ENCODE measurements at places on chromosomes 7 and 10. TPM values are rescaled to one million over a fixed set of nuclear protein-coding genes. Genes with fewer than 3 reads are reported as not detected.

DNA sequence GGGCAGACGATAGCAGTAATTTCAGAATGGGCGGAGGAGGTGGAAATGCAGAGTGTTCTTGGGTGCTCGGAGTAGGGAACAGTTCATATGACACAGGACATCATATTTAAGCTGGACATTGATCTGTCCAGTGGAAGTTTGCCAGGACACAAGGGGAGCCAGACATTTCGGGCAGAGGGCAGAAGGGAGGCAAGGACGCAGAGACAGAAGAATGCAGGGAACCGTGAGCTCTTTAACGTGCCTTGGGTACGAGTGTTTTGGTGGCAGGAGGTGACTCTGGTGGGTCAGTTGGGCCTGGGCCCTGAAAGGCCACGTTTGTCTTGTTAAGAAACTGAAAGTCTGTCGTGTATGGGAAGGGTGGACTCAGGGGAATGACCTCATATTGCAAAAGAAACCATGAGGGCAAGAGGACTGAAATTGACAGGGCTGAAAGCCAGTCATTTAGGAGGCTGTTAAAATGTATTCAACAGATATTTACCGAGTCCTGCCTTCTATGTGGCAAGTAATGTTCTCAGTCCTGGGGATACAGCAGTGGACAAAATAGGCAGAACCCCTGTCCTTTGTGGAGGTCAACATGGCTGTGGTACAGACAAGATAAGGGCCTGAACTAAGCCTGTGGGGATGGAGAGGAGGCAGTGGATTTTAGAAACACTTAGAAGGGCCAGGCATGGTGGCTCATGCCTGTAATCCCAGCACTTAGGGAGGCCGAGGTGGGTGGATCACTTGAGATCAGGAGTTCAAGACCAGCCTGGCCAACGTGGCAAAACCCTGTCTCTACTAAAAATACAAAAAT lies 2.2 kb downstream of the OPTN start:
- DNase-seq = no peak

- DNase-seq = no peak
Measured at GRCh38 chr10:103117247-103117646, 75.8 kb downstream of the NT5C2 start.

DNA sequence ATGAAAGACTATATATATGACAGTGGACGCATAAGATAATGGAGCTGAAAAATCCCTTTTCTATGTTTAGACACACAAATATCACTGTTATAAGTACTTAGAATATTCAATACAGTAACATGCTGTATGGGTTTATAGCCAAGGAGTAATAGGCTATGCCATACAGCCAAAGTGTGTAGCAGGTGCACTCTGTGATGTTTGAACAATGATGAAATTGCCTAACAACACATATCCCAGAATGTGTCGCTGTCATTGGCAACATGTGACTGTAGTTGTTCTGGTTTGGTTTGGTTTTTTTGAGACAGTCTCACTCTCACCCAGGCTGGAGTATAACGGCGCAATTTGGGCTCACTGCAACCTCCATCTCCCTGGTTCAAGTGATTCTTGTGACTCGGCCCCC lies 26.1 kb downstream of the NOM1 start:
- DNase-seq = no peak

GRCh38 chr10:103668351-103669242 lies 175.1 kb downstream of the NEURL1 start:
- peak; percentile 91 for DNase-seq

FZD8 gene
- total RNA-seq = 9.0 TPM

- no peak for DNase-seq
Measured at GRCh38 chr10:112689327-112690072, 242.5 kb downstream of the VTI1A start.

- no peak for DNase-seq
Measured at GRCh38 chr7:104174798-104175197, 33.0 kb downstream of the ORC5 start.

LRRD1 gene
- total RNA-seq = not detected

MYL10 gene
- total RNA-seq = not detected

SH3PXD2A gene
- total RNA-seq = 28.7 TPM

DNA sequence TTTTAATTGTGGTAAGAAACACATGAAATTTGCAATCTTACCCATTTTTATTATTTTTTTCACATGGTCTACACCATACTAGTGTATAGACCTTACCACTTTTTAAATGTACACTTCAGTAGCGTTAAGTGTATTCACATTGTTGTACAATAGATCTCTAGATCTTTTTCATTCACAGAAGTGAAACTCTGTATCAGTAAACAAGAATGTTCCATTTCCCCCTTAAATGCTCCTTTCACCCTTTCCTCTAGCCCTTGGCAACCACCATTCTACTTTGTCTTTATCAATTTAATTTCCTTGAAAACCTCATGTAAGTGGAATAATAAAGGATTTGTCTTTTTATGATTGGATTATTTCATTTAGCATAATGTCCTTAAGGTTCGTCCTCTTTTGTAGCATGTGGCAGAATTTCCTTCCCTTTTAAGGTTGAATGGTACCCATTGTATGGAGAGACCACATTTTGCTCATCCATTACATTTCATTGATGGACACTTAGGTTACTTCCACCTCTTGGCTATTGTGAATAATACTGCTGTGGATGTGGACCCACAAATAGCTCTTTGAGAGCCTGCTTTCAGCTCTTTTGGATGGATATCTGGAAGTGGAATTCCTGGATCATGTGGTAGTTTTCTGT lies 45.7 kb downstream of the SNX10 start:
- DNase-seq = no peak

SPDYE9 gene
- not detected for total RNA-seq

Data from Right ventricle myocardium inferior (tissue), 1 donor.